ENCODE measurements at places on chromosomes 7 and 10.
A peak's percentile ranks its signal among the peaks of the same experiment; 100 is the strongest.

DNA sequence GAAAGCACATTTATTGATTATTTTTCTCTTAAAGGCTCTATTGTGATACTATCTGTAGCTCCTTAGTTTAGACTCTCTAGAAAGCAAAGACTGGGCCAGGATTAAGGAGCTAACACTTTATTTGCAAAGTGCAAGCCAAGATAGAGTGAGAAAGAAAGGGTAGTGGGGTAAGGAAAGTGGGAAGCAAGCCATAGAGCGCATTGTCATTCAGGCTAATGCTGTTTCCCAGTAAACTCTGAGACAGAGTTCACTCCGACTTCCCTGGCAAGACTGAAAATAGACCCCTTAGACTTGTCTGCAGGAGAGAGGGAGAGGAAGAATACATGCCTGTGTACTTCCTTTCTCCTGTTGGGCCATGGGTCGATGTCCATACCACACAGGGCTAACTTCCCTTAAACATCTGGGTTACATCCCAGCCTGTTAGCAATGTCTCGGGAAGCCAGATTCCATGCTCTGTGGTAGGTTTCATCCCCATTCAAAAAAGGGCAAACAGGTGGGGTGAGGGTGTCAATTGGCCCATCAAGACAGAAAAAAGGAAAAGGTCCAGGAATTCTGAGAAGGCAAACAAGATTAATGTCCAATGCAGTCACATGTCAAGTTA lies 875.8 kb upstream of the CELF2 start:
- DNase-seq: no peak

DNA sequence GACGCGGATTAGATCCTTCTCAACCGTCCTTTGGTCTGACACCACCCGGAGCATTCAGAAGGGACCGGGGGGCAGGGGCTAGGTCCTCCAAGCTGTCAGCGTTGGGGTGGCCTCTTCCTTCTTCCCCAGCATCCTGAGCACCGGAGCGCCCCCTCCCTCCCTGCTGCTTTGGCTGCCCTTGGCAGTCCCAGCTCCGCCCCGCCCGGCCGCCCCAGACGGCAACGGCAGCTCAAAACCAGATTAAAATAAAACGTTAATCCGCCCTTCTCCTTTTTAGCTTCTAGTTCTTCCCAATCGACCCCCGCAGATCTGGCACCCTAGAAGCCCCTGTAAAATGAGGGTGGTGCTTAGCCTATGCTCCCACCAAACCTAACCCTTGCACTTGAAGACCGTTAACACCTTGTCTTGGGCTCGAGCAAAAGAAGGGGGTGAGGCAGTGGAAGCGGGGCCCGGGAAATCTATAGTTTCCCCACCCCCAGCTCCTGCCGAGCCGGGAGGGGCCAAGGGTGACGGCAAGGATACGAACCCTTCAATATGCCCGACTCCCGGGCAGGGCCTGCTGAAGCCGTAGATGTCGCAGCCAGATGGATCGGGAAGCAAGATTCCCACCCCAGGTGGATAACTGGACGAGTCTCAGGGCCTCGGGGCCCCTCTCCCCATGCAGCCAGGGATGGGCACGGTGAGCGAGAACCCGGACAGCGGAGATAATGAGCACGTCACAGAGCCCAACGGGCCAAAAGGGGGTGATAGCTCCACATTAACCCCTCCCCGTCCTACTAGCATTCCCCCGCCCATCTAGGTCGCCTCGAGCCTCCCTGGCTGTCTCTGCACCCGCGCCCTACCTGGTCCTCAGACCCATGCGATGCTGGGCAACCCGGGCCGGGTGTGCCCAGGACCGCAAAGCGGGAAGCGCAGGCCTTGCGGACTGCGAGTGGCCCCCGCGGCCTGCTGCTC lies 169.7 kb downstream of the NRF1 start:
- no peak for DNase-seq

- no peak for DNase-seq
These were observed 47.8 kb upstream of the KCNMA1 start for GRCh38 chr10:77685432-77685831.

DNA sequence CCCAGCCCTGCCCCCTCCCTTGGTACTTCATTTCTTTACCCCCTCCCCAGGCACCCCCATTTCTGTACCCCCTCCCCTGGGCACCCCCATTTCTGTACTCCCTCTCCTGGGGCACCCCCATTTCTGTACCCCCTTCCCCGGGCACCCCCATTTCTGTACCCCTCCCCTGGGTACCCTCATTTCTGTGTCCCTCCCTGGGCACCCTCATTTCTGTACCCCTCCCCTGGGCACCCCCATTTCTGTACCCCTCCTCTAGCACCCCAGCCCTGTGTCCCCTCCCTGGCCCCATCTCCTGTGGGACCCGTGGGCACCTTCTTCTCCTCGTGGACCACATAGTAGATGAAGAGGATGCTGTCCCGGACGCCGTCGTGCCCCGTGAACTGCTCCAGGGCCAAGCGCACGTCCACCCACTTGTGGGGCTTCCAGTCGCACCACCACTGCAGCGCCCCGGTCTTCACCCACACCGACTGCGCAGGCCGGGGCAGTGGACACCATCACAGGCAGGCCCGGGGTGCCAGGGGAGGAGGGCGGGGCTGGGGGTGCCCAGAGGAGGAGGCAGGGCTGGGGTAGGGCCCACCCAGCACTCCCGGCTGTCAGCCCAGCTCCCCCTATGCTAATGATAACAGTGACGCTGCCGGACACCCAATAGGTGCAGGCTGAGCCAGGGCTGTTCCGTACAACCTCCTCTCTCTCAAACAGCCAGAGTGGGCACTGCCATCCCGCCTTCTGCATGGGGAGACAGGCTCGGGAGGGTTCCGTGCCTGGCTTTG lies 20.4 kb downstream of the TECPR1 start:
- DNase-seq: no peak

DNA sequence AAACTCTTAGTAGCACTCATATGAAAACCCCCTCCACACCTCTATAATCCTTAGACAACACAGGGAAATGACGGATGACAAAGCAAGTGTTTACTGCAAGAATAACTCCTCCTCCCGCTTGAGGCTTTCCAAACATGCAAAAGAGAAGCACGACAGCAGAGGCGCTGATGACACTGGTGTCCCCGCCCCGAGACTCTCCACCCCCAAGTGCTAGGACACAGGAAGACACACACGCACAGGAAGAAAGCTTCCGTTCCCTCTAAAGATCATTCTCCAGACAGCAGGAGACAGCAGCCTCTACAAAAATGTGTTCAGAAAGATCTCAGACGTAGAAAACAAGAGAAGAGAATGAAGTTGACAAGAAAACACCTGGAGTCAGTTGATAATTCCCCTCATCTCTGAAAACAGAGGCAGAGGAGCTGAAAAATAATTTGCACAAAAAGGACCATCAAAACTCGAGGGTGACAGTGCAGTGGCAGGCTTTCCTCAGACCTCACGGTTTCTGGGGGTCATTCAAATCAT lies 90.2 kb downstream of the DLG5 start:
- peak; percentile 77 for DNase-seq

- DNase-seq: no peak
These were observed 999.7 kb downstream of the NRG3 start for GRCh38 chr10:82874671-82875070.

DNA sequence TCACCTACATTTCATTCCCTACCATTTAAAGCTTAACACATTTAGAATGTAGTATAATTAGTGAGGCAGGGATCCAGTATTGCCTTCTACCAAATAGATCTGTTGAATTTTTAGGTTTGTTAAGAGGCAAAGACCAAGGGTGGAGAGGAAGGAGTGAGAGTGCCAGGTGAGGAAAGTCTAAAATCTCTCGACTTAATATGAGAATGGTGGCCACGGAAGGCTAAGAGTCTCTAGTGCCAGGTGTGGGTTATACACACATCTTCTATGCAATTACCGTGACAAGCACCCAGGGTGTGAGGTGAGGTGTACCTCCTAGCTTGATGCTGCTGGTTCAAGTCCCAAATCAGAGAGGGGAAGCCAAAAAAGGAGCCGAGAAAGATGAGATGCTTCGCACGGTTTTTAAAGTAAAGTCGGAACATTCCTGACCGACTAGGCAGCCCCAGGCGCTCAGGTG lies 439 bp downstream of the IQUB start:
- no peak for DNase-seq

- no peak for DNase-seq
These were observed 132.9 kb upstream of the PLXDC2 start for GRCh38 chr10:19683356-19683755.

DNA sequence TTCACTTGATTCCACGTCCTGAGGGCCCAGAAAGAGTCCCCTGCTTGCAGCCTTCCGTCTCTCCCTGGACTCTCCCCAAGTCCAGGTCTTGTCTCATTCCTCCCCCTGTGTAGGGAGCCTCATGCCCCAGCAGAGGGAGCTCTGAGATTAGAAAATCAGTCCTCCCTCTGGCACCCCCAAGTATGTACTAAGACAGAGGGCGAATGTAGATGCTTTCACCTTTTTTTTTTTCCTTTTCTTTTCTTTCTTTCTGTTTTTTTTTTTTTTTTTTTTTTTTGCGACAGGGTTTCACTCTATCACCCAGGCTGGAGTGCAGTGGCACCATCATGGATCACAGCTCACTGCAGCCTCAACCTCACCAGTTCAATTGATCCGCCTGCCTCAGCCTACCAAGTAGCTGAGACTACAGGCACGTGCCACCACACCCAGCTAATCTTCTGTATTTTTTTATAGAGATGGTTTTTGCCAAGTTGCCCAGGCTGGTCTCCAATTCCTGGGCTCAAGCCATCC lies 10.3 kb downstream of the SFXN3 start:
- DNase-seq: peak; percentile 37

DNA sequence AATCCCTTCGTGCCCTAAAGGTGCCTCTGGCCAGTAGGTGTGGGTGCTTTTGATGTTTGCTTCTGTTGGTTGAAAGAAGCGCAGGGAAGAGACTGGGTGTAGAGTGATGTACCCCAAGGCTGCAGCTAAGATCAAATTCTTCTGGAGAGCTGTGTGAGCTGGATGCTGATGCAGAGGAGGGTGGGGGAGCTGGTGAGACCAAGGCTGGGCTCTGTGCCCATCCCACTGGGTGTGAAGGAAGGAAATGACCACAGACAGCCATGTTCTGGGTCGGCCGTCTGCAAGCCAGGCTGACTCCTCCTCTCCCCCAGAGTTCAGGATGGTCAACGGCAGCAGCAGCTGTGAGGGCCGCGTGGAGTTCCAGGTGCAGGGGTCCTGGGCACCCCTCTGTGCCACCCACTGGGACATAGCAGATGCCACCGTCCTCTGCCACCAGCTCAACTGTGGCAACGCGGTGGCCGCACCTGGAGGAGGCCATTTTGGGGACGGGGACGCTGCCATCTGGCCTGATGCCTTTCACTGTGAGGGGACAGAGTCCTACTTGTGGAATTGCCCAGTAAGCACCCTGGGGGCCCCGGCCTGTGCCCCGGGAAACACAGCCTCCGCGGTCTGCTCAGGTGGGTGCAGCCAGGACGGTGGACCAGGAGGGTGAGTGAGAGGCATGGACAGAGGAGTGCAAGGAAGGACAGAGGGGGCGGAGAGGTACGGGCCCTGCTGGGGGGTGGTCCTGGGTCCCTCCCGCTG lies 5.1 kb downstream of the SCART1 start:
- DNase-seq: no peak

- no peak for DNase-seq
These were observed 7.8 kb upstream of the POR start for GRCh38 chr7:75906991-75907667.

DNA sequence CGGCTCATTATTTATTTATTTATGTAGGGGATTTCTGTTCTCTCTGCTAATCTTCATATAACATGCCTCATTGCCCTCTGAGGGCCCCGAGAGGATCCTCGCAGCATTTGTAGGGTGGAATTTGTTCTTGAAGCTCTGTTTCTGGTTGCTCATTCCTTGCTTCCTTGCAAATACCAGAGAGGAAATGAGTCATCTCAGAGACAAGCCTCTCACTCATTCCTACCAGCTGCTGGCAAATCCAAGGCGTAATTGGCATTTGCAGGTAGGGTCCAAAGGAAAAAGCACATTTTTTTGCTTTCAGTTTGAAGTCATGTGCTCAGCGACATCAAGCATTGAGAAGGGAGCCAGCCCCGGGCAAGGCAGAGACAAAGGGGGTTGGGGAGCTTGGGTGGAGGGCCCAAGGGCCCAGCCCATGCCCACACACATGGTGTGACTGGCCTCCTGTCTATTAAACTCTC lies 501.6 kb downstream of the GALNT17 start:
- DNase-seq: no peak

GRCh38 chr7:156820445-156821063 lies 72.4 kb downstream of the LMBR1 start:
- no peak for DNase-seq

GRCh38 chr7:7563813-7564212 lies 2.9 kb upstream of the MIOS start:
- DNase-seq: no peak

DNA sequence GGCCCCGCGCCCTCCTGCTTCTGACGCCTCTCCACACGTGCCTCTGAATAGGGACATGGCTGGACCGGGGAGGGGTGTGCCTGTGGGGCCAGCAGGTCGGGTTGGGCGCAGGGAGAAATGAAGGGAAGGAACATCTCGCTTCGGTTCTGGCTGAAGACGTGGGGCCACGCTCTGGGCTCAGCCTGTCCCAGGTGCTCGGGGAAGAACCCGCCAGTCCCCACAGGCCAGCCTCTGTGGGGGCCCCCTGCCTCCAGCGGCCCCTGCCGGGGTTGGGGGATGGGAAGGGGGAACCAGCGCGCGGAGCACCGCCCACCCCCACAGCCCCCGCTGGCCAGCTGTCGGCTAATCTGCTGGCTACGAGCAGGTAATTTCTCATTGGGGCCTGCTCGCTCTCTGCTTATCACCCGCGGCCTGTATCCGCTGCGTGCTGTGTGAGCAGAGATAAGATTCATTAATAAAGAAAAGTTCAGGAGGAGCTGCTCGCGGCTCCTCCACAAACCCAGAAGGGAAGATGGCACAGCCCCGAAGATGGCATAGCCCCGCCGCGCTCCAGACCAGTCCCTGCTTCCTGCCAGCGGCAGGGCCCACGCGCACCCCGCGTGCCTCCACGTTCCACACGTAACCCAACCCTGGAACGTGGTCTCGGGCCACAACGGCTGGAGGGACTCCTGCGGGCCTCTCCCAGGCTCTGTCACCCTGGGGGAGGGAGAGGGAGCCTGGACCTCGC lies 186.2 kb downstream of the ELFN1 start:
- DNase-seq: no peak

GRCh38 chr7:9761224-9761623 lies 1212.4 kb upstream of the PHF14 start:
- DNase-seq: no peak

- DNase-seq: no peak
These were observed 22.9 kb upstream of the CAMK2B start for GRCh38 chr7:44348300-44348699.

- no peak for DNase-seq
These were observed 49.6 kb downstream of the MAGI2 start for GRCh38 chr7:79403879-79404278.

- no peak for DNase-seq
These were observed 124.6 kb upstream of the CDK13 start for GRCh38 chr7:39825401-39825980.

GRCh38 chr7:19114551-19114855 lies 2.9 kb downstream of the TWIST1 start:
- DNase-seq: no peak

DNA sequence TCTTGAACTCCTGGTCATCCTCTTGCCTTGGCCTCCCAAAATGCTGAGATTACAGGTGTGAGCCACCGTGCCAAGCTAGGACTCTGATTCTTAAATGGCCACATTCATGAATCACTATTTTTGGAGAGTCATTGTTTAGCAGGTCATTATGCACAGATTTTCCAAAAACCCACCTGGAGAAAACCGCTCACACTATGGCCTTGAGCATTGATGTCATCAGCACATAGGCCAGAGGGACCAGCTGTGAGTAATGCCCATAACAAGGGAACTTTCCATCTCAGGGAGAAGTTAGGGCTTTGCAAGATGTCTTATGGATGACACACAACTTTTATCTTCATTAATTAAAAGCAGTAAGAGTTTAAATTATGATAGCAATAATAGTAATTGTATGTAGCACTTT lies 86.4 kb upstream of the KIF5B start:
- DNase-seq: no peak

GRCh38 chr7:29156907-29157452 lies 10.6 kb upstream of the CPVL start:
- no peak for DNase-seq

Measured in T-helper 22 cell (primary cell).